Stimulated activated CD8-positive, alpha-beta memory T cell treated with anti-CD3 and anti-CD28 coated beads, Interleukin-4, amount 100 ng/mL, for 1 hour (primary cell): ENCODE measurements at places on chromosomes 4 and X.

GRCh38 chr4:152929888-152930287, 6.2 kb upstream of the FHDC1 start:
- DNase-seq: no peak

- DNase-seq: no peak
Measured at GRCh38 chrX:119475389-119476101, 7.3 kb downstream of the SLC25A5 start.

- no peak for DNase-seq
Measured at GRCh38 chrX:148947399-148947975, 447.1 kb downstream of the AFF2 start.

GRCh38 chr4:84031401-84031800, 467.7 kb downstream of the NKX6-1 start:
- no peak for DNase-seq

DNA sequence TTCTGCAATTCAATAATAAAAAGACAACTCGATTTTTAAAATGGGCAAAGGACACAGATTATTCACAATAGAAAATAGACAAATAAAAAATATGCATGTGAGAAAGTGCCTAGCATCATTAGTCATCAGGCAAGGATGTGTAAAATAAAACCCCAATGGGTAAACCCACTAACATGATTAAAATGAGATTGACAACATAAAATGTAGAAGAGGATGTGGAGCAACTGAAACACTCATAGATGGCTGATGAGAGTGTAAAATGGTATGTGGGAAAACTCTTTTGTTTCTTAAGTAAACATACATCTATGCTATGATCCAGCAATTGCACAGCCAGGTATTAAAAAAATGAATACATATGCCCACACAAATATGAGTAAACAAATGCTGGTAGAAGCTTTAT, 177.6 kb downstream of the IQCM start:
- DNase-seq: no peak

GRCh38 chr4:168751263-168752225, 254.7 kb downstream of the PALLD start:
- no peak for DNase-seq

DNA sequence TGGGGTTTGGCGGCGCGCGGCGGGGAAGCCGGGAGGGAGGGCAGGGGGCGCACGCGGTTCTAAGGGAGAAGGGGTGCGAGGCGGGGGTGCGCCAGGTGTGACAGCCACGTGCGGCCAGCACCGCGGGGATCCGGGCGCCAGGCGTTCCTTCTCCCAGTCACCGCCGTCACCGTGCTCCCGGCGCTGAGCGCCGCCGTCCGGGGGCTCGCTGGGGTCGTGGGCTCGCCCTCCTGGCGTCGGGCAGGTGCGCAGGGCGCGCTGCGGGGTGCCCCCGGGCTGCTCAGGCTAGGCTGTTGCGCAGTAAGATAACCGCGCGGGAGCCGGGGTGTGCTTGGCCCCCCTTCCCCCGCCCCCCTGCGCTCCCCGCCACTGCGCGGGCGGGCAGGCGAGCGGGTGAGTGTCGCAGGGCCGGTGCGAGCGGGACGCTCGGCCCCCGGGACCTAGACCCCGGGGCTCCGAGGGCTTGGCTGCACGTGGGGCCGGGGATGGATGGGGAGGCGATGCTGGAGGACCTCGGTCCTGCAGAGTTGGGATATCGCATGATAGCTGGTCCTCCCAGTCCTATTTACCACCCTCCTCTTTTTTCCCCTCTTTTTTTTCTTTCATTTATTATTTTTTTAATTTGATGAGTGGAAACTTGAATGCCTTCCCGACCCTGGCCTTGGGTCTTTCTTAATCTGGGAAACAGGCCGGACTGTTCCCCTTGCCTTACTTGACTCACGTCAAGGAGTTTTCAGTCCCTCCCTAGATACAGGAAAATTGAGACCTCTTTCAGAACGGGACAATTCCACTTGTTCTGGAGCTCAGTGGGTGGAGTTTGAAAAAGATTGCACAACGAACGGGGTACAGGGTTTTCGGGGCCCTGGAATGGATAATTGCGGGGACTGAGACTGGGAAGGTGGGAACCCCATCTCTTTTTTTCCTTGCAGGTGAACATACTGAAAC, 797 bp downstream of the TXLNG start:
- peak; percentile 5 for DNase-seq

DNA sequence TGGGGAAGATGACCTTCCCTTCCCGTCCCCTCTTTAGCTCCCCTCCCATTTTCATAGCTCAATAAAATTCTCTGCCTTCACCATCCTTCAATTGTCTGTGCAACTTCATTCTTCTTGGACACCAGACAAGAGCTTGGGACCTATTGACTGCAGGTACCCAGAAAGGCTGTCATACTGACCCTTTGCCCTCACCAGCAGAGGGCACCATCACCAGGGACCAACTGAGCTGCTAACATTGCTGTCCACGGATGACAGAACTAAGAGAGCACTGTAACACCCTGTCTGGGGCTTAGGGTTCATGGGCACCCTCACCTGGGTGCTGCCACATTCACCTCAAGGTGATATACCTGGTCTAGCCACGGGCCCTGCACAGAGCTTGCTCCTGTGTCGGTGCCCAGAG, 141.3 kb upstream of the VCX3B start:
- DNase-seq: no peak

DNA sequence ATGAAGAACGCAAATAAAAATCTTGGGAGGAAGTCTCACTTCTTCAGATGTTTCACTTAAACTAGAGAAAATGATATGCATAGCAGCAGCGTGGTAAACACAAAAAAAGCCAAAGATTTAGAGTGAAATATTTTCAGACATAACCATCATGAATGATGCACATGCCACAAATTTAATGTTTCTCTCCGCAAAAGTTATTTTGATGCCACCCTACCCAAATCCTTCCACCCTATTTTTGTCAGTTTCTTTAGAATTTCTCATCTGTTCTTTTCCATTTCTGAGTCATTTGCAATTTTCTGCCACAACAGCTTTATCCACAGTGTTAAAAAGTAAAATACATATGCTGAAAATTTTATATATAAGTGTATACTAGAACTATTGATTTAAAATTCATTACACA, 1663.7 kb upstream of the ADGRL3 start:
- no peak for DNase-seq

- DNase-seq: no peak
Measured at GRCh38 chrX:132704769-132705168, 215.9 kb upstream of the MBNL3 start.
